RPMI7951 (cell line): ENCODE measurements at places on chromosomes 4 and X. TPM values are rescaled to one million over a fixed set of nuclear protein-coding genes. Genes with fewer than 3 reads are reported as not detected.
A peak's percentile ranks its signal among the peaks of the same experiment; 100 is the strongest.

The RGN gene
- total RNA-seq, result 0.10 TPM in 1 of 2 replicates, not detected in the other

DNA sequence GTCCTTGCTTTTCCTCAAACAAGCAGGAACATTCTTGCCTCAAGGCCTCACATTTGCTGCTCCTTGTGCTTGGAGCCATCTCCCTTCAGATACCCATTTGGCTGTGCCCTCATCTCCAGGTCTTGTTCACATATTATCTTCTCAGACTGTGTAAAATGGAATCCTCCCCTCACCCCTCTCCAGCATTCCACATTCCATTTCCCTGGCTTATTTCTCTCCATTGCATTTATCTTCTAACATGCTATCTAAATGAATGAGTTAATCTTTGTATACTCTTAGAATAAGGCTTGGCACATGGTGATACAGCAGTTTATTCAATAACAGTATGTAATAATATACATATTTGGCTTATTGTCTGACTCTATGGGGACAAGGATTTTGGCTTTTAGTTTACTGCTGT is 8.8 kb upstream of the GALNT7 start:
- DNase-seq, result no peak

The OTUD6A gene
- not detected in 2 replicates for total RNA-seq

- DNase-seq, result no peak
Measured at GRCh38 chrX:103608306-103608963, 672 bp downstream of the TCEAL3 start.

- no peak for DNase-seq
Measured at GRCh38 chr4:48047896-48048295, 31.3 kb downstream of the NIPAL1 start.

DNA sequence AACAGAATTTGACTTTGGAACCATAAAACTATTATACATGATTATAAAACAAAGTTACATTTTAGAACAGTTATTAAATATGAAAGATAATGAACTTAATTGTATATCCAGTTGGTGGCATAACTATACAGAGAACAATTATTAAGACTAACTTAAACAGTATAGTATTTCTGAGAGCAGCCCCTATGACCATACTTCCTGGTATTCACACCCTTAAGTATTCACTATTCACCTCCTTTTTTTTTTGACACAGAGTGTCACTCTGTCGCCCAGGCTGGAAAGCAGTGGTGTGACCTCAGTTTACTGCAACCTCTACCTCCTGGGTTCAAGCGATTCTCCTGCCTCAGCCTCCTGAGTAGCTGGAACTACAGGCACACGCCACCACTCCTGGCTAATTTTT is 74.5 kb downstream of the FRYL start:
- DNase-seq, result no peak

DNA sequence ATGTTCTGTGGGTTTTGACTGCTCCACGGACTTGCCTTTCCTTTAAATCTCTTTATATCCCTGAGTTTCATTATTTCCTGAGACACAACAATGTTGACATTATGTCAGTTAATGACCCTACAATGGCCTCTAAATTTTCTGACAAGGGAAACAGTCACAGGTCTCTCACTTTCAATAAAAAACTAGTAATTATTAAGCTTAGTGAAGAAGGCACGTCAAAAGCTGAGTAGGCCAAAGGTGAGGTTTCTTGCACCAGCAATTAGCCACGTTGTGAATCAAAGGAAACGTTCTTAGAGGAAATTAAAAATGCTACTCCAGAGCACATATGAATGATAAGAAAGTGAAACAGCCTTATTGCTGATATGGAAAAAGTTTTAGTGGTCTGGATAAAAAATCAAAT is 930.2 kb upstream of the GRID2 start:
- DNase-seq, result no peak

GRCh38 chrX:152480269-152481212 is 29.4 kb upstream of the GABRA3 start:
- DNase-seq, result no peak

DNA sequence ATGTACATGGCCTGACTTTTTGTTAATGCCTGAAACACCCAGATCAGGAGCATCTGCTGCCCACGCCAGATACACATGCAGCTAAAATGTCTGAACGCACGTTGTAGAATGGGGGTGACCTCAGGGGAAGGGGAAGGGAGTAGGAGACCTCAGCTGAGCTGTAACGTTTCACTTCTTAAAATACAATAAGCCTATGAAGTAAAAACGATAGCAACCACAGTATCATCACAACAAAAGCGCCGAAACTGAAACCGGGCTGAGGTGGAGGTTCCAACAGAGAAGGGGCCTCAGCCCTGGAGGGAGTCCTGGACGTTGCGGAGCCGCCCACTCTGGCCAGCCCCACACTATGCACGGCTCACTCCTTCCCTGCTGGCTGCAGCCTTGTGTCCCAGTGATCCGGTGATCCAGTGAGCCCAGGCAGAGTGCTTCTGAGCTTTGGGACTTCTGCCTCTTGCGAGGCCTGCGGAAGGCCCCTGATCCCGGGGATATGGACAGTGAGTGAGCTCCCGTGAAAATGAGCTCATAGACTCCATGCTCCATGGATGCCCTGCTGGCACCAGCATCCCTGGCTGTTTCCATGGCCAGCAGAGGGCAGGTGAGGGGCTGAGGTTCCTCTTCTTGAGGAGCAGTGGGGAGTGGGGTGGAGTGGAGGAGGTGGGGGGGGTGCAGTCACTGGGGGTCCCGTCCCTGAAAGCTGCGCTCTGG is 52.0 kb downstream of the HMX1 start:
- DNase-seq, result no peak

- DNase-seq, result no peak
Measured at GRCh38 chr4:56450342-56450741, 14.3 kb downstream of the PAICS start.

The PRRG3 gene
- not detected in 2 replicates for total RNA-seq

- no peak for DNase-seq
Measured at GRCh38 chrX:46602468-46603102, 29.0 kb downstream of the CHST7 start.

DNA sequence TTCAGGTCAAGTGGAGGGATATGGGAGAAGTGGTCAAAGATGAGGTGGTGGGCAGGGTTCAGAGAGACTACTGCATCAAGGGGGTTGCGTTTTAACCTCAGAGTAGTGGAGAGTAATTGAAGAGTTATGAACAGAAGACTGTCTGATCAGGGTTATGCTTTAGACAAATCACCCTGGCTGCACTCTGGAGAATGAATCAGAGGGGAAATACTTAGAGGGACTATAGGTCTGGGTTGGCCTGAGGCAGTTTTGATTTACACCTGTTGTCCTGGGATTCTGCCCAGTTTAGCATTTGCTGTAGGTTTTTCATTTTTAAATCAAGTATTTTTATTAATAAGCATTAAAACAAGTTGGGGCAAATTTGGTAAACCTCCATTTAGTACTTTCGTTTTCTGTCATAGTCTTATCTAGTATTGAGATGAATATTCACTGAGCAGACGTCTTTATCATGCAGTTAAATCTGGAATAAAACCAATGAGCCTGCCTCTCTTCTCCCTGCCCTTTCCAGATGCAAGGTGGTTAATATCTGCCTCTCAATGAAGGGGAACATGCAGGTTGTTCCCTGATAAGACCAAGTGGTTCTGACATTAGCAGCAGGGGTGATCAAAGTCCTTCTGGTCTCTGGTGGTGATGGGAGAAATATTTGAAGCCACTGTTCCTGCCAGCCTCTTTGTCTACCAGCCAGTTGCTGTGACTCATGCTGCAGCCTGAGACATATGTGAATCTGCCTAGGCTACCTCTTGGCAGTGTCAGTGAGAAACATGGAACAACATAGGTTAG is 116.0 kb upstream of the RPS6KA3 start:
- DNase-seq, result peak; percentile 37

- DNase-seq, result no peak
Measured at GRCh38 chrX:102338162-102338561, 91.2 kb downstream of the NXF2 start.

- no peak for DNase-seq
Measured at GRCh38 chrX:2682565-2683177, 8.4 kb upstream of the CD99 start.

The GABRA4 gene
- not detected in 2 replicates for total RNA-seq

- peak; percentile 5 for DNase-seq
Measured at GRCh38 chrX:141278306-141278705, 36.0 kb upstream of the SPANXC start.

The PRDM8 gene
- 6.4 and 11.7 TPM in 2 replicates for total RNA-seq

The CWH43 gene
- not detected in 2 replicates for total RNA-seq
